Stimulated activated CD8-positive, alpha-beta memory T cell treated with anti-CD3 and anti-CD28 coated beads, Interleukin-4, amount 100 ng/mL, for 1 hour (primary cell): ENCODE measurements at places on chromosomes 4 and X.

GRCh38 chrX:68829582-68830418 is 979 bp downstream of the EFNB1 start:
- DNase-seq: no peak

GRCh38 chr4:38867478-38868058 is at the start of gene FAM114A1:
Gene FAM114A1, plus strand, starts transcription at chr4:38867806. Its CDS starts 10,273 bp downstream, at chr4:38878079.
- DNase-seq: no peak

GRCh38 chr4:113497154-113497884 is 264.2 kb downstream of the CAMK2D start:
- DNase-seq: no peak

DNA sequence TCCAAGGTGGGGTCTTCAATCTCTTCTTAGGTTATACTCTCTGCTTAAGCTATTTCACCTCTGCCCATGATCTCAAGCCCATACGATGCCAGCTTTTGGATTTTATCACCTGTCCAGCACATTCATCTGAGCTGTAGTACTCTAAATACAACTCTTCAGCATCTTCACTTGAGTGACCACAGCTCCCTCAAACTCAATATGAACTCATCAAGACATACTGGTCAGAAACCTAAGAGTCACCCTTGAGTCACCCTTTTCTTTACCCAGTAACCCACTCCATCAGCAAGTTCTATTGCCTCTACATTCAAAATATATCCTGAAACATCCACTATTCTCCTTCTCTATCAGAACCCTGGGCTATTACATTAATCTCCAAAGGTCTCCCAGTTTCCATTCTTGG is 69.4 kb downstream of the DCHS2 start:
- DNase-seq: no peak

GRCh38 chr4:15779306-15779705 is 1.2 kb downstream of the CD38 start:
- DNase-seq: no peak

DNA sequence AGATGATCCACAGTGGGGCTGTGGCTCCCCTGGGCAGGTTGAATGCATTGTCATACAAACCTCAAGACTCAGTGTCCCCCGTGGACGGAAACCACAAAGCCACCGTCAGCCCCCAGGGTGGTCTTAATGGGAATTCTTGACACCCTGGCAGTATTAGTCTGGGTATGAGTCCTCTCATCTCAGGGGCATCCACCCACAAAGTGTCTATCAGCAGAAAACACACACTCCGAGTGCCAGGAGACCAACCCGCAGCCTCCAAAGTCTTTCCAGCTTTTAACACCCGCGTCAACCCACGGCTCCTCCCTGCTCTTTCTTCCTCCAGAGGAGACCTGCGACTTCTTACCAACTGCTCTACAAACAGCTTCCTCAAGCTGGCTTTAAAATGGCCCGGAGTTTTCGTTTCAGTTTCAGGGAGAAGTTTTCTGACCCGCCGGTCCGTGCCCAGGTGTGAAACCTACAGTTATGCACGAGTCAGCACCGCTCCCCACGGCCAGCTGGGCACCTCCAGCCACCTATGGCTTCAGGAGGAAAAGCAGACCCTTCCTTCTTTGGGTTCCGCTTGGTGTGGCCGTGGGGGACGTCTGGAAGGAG is 14.4 kb upstream of the ASMTL start:
- DNase-seq: no peak

DNA sequence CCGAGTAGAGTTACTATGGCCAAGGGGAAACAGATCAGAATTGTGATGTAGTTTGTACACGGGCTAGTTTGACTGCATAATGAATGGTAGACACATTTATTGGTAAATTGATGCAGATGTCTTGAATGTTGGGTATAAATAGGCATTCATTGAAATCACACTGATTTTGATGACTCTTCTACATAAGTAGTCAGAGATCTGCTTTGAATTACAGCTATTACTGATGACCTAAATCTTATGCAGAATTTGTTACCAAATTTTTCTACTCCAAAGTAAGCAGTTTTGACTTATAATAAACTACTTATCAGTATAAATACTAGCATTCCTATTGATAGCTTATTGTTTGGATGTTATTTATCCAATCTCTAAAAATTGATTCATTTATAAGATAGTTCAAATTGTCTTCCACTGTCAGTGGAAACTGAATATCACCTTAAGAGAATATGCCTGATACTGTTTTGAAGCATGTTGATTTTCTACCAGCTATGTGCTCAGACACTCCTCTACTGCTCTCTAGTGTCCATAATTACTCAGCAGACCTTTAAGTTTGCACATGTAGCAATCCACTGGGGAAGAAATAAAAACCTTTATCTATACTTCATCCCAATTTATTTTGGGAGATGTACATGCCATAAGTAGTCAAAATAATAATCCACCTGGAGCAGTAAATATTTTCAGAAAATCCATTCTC is 120.3 kb downstream of the RASL11B start:
- DNase-seq: no peak

GRCh38 chrX:67338262-67338661 is 205.6 kb upstream of the AR start:
- DNase-seq: no peak

DNA sequence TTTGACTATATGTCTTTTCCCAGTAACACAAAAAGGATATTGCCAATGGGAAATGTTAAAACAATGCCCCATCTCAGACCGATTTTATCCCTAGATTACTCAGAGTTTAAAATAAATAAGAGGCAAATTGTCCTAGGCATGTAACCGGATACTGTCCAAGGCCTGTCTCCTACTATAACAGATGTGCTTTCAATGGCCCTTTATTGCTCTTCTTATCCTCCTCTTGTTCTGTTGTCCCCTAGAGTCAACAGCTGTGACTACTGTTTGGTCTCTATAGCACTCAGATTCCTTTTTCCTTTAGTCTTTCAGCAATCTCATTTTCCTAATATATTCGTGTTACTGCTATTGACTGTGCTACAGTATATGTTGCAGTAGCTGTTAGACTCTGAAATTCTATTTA is 66.8 kb upstream of the PLS3 start:
- DNase-seq: no peak

GRCh38 chr4:30720021-30720660 is at the start of gene PCDH7:
Gene PCDH7, plus strand, starts transcription at chr4:30720369. Its CDS starts 1,054 bp downstream, at chr4:30721423.
- DNase-seq: no peak

DNA sequence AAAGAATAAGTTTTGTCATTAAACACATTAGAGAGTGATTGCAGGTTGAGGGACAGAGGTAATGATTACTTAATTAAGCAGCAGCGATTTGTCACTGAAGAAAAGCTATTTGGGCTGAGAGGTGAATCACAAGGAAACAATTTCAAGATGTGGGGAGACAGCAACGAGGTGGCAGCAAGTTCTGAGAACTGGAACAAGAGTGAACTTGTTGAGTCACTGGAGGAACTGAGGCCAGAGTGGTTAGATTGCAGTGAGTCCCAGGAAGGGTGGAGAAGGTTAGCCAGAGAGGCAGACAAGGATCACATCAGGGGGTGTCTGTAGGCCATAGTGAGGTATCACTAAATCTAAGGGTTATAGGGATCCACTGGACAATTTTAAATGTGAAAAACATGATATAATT is 57.9 kb upstream of the TMPRSS11A start:
- no peak for DNase-seq

DNA sequence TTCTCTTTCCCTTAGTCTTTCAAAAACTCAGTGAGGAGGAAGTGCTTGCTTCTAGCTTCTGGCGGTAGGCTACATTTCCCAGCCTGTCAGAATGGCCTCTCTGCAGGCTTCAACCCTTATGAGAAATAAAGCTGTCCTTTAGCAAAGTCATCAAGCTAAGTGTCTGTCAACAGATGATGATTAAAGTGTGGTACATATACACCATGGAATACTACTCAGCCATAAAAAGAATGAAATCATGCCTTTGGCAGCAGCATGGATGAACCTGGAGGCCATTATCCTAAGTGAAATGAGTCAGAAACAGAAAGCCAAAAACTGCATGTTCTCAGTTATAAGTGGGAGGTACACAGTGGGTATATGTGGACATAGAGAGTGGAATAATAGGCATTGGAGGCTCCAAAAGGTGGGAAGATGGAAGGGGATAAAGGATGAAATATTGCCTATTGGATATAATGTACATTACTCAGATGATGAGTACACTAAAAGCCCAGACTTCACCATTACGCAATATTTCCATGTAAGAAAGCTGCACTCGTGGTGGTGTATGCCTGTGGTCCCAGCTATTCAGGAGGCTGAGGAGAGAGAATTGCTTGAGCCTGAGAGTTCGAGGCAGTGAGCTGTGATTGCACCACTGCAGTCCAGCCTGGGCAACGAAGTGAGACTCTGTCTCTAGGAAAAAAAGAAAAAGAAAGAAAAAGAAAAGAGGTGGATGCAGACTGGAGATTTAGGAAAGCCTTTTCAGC is 7.9 kb downstream of the TRIM2 start:
- no peak for DNase-seq

DNA sequence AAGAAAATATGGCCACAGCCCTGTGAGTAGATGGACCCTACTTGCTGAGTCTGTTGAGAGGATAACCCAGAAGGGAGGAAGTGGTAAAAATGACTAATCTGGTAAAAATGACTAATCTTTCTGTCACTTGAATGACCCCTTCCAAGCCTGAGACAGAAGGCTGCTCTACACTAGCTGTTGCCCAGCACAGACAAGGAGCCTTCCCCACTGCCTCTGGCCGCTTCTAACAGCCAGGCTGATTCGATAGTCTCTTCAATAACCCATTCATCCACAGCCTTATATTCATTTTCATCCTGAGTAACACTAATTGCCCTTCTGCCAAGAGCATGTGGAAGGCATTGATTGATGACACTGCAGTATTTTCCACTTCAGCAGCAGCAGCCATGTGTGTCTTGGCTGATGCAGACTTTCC is 18.4 kb downstream of the MAGEB17 start:
- no peak for DNase-seq

DNA sequence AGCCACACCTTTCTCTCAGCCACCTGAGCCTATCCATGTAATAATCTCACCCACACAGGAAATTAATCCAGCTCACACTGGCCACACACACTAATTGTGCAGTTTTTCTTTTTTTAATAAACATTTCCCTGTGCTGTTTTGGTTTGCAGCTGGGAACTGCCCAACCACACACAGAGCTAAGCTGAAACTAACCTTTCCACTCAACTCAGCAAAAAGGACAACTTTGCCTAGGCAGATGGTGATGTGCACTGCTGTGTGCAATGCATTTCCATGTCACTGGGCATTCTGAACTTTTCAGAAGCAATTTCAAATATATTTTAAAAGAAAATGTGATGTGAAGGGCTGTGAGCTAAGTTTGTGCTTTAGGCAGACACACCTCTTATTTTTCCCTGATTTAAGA is 70.0 kb upstream of the TLL1 start:
- DNase-seq: no peak
